Coronary artery (tissue), 2 donors: ENCODE measurements at places on chromosomes 7 and 10.

DNA sequence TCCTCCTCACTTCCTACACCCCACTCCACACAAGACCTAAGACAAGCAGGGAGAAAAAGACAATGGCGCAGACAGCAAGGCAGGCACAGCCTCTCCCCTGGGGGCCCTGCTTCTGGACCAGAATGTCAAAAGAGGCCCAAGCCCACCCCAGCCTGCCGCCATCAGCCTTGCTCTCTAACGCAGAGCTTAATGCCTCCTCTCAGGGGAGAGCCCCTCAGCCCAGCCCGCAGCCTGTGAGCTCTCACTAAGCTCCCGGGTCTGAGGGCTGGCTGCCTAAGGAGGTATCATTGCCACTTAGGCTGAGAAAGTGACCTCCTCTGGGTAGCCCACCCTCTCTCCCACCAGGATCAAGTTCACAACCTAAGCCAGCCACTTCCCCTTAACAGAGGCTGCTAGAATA, 16.7 kb downstream of the SLIT1 start:
- no peak for DNase-seq

GRCh38 chr7:98185101-98185500, 26.1 kb upstream of the BHLHA15 start:
- no peak for DNase-seq

DNA sequence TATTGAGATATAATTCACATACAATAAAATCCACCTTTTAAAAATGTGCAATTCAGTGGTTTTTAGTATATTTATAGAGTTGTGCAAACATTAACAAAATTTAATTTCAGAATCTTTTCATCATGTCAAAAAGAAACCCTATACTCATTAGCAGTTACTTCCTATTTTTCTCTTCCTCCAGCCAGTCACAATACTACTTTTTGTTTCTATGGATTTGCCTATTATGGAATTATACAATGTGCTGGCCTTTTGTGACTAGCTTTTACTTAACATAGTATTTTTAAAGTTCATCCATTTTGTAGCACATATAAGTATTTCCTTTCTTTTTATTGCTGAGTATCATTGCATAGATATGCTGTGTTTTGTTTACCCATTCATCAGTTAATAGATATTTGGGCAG, 199.9 kb upstream of the IMMP2L start:
- DNase-seq: no peak

DNA sequence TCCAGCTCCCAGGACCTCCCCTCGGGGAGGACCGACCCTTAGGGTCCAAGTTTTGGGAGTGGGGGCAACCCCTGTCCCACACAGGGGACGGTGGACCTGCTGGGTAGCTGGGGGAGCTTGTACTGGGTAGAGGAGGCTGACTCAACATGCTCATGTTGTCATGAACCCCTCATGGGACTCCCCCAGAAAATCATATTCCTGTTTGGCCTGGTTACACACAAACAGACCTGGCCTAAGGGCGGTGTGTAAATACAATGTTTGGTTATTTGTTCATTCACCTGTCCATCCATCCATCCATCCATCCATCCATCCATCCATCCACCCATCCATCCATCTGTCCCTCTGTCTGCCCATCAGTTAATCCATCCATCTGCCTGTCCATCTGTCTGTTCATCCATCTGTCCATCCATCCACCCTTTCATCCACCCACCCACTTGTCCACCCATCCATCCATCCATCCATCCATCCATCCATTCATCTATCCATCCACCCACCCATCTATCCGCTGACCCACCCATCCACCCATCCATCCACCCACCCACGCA, 92.9 kb downstream of the DNAJB6 start:
- no peak for DNase-seq

GRCh38 chr7:82258181-82258580, 185.4 kb downstream of the CACNA2D1 start:
- DNase-seq: no peak

DNA sequence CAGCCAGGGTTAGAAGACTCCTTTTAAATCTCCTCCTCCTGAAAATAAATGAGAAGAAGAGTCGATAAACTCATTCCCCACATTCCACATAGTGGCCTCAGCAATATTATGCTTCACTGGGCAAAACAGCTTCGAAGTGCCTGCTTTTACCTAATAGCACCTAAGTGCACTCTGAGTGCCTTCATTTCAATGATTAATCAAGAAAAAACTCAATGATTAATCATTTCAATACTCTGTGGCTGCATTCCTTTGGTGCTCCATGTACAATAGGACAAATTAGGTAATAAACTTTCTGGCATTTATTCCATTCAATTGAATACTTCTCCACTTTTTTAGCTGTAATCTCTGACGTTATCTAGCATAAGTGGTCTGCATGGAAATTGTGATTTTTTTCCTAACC, 174.6 kb downstream of the CCDC71L start:
- no peak for DNase-seq

GRCh38 chr10:130766071-130766470, 545.5 kb downstream of the TCERG1L start:
- DNase-seq: no peak

GRCh38 chr10:31836569-31837406, 91.8 kb downstream of the ARHGAP12 start:
- no peak for DNase-seq
